Activated T-helper 1 cell treated with anti-CD3 and anti-CD28 coated beads, Interleukin-12 subunit alpha, Interleukin-12 subunit beta, Interleukin-2, Interleukin-4 antibody, amounts not matched to agents 30 ng/mL and 10 ng/mL and 1 ng/mL, durations not matched to agents 14 hours and 24 hours and 36 hours (primary cell): ENCODE measurements at places on chromosomes 1 and 21.

DNA sequence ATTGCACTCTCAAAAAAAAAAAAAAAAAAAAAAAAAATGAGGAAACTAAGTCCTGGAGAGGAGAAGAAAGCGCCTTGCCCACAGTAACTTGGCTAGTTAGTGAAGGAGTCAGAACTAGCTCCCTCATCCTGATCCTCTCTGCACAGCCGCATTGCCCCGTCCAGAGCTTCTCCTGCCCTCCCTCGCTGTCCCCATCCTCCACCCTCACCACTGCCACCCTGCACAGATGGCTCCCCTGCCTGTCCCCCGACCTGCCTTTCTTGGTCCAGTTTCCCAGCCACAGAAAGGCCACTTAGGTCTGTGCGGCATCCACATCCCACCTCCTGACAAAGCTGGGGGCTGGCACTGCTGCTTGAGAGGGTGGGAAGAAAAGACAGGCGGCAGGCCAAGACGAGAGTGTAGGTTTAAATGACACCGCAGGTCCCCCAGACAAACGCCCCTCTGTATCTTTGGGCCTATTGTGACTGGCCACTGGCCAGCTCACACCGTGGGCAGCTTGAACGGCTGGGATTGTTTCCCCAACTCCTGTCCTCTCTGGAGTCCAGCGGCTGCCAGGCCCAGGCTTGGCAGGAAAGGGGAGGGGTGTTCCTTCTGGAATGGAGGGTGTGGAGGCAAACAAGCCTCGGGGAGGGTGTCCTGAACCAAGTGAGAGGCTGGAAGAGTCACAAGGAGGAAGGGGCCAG is 20.2 kb downstream of the NCMAP start:
- no peak for DNase-seq

GRCh38 chr1:7383671-7384520 is 387.2 kb upstream of the VAMP3 start:
- no peak for DNase-seq

GRCh38 chr1:74683656-74684055 is 10.1 kb upstream of the ERICH3 start:
- DNase-seq, result no peak

GRCh38 chr1:29094954-29095353 is 28.7 kb downstream of the TMEM200B start:
- DNase-seq, result no peak

- DNase-seq, result no peak
Measured at GRCh38 chr1:48859456-48859855, 82.8 kb upstream of the BEND5 start.

- no peak for DNase-seq
Measured at GRCh38 chr1:230705289-230706019, 8.5 kb downstream of the AGT start.

DNA sequence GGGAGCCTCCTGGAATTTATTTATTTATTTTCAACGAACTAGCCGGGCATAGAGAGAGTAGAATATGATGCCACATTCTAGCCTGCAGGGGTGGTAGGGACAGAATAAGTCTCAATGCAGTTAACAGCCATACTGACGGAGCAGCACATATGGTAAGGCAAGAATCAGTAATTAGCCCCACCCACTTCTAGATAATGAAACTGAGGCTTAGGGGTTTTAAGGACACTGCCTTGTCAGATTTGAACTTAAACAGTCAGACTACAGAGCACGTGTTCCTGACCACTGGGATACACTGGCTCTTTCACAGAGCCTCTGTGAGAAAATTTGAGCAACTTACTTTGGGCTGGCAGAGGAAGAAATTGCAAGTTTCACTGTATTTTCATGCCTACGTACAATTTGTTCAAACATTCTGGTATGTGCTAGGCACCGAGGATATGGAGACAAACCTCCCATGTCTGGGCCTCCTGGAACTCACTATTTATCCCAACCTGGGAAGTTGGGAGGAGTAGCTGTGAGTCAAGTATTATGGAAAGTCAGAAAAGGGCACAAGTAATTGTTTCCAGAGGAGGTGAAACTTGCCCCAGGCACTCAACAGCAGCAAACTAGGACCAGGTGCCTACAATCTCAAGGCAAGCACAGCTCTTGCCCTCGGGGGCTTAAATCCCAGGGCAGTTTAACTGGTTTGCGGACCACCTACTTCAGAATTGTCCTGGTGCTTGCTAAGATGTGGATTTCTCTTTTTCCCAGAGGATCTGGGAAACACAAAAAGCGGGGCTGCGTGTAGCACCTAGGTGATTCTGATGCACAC is 1.6 kb upstream of the CLIC4 start:
- no peak for DNase-seq

- no peak for DNase-seq
Measured at GRCh38 chr21:42561762-42562650, 48.4 kb downstream of the SLC37A1 start.

- DNase-seq, result no peak
Measured at GRCh38 chr21:45001134-45002095, 61.6 kb downstream of the SLX9 start.

- DNase-seq, result peak; percentile 36
Measured at GRCh38 chr1:192609110-192610079, 26.6 kb upstream of the RGS13 start.

DNA sequence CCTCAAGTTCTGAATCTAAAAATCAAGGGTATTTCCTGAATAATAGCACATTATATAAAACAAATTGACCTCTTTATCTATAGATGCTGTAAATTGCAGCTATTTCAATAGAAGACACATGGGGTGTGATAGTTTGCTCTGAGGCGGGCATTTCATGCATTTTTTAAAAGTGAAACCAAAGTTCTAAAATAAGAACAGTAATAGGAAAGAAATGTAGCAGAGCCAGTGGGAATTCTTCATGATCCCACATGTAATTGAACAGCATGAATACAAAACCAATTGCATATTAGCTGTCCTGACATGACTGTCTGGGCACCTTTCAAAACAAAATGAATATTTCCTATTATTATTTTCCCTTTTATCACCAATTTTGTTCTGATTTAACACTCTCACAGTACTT is 85.0 kb downstream of the RGS21 start:
- DNase-seq, result no peak

- DNase-seq, result no peak
Measured at GRCh38 chr21:29208682-29209059, 78.2 kb downstream of the MAP3K7CL start.

DNA sequence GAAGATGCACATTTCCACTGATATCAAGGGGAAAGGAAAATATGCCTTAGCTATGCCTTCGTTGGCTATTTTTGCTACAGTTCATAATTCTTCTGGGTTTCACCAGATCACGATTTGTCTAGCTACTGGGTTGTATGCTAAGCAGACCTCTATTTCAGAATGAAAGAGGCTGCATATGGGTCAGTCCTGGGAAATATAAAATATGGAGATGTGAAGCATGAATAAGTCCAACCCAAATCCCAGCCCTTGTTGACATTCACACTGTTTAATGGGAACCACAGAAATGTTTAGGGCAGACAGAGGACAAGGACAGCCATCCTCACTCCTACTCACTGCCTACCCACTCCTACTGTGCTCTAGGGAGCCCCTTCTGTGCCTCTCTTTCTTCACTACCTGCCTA is 343.2 kb upstream of the CAMK1G start:
- DNase-seq, result no peak

DNA sequence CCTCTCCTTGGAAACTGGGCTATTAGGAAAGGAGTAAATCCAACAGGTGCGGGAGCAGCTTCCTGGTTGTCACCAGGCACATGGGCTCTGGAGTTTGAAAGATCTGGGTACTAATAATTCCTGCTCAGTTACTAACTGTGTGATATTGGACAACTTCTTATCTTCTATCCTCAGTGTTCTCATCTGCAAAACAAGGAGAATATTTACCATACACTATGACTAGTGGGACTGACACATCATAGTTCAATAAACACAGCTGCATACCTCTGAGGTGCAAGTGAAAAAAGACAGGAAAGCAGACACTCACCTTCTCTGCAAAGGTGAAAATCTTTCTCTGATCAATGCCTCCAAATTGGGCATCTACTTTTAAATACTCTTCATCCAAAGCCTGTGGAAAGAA is 19.7 kb downstream of the YARS1 start:
- no peak for DNase-seq

DNA sequence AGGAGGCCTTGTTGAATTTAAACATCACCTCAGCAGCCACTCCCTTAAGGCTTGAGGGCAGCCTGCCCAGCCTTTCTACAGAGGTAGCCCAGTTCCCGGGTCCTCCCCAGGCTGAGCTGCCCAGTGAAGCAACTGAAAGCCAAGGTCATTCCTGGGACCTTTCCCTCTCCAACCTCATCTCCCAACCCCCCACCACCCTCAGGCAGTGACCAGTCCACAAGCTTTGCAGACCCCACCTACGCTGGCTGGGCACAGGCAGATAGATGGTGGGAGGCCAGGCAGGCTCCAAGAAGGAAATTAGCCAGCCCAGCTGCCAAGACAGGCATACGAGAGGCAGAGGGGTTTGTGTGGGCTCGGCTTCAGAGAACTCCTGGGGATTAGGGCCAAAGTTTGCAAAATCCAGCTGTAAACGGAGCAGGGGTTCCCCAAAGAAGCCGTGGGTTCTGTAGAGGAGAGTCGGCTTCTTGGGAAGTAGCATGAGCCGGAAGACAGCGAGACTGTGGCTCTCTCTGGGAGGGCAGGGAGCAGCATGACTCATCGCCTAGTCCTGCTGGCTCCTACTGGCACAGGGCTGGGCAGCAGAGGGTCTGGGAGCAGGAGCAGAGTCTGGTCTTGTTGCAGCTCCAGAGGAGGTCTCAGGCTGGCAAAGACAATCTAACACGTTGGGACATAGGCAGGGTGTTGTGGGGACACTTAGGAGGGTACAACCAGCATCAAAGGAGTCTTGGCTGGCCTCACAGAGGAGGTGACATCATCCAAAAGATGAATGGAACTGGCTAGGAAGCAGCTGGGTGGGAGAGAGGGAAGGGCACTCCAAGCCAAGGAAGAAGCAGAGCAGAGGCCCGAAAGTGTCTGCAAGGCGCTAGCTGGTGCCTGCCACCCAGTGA is 2.8 kb upstream of the ZC3H12A start:
- no peak for DNase-seq

DNA sequence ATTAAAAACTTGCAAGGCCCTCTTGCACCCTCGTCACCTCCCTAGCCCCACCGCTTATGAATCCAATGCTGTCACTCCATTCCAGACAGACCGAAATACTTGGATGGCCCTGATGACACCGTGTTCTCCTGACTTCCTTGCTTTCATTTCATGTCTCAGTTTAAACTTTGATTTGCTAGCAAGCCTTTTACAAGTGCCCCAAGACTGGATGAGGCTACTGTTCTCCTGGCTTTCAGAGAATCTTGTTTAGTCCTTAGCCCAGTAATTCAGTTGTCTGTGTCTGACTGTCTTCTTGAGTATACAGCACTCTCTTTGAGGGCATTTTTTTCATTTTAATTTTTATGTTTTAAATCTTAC is 824 bp upstream of the IFI44L start:
- no peak for DNase-seq

- DNase-seq, result no peak
Measured at GRCh38 chr1:186421446-186421845, 39.5 kb downstream of the PDC start.

- no peak for DNase-seq
Measured at GRCh38 chr1:19122668-19123067, 87.4 kb downstream of the UBR4 start.

DNA sequence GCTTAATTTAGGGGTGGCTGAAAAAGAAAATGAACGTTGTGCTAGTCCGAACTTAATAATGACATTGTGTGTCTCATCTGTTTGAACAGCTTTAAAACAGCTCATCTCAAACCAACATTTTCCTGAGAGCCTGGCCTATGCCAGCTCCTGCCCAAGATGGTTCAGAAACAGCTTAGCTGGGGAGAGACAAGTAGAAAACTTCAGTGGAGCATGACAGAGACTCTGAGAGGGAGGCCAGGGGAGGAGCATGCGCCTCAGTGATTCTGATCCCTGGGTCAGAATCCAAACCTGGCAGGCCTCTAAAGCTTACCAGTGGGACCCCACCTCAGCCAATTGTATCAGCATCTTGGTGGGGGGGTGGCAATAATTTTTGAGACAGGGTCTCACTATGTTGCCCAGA is 99.3 kb downstream of the TAS1R2 start:
- DNase-seq, result no peak

- no peak for DNase-seq
Measured at GRCh38 chr1:160244209-160244608, 18.1 kb downstream of the DCAF8 start.

- DNase-seq, result no peak
Measured at GRCh38 chr1:43466403-43466802, 12.7 kb upstream of the HYI start.
